Stimulated activated CD4-positive, alpha-beta T cell treated with anti-CD3 and anti-CD28 coated beads, Interleukin-4, amount 100 ng/mL, for 24 hours (primary cell): ENCODE measurements at places on chromosomes 5 and 9.

GRCh38 chr9:73714294-73714693, 562.6 kb downstream of the ANXA1 start:
- no peak for DNase-seq

- no peak for DNase-seq
Observed at GRCh38 chr5:31153521-31153920, 40.0 kb upstream of the CDH6 start.

- no peak for DNase-seq
Observed at GRCh38 chr5:109898269-109899162, 208.8 kb downstream of the MAN2A1 start.

GRCh38 chr5:53243403-53243802, 133.8 kb upstream of the MOCS2 start:
- DNase-seq: no peak

GRCh38 chr5:115941051-115941675, 21.1 kb upstream of the LVRN start:
- no peak for DNase-seq

DNA sequence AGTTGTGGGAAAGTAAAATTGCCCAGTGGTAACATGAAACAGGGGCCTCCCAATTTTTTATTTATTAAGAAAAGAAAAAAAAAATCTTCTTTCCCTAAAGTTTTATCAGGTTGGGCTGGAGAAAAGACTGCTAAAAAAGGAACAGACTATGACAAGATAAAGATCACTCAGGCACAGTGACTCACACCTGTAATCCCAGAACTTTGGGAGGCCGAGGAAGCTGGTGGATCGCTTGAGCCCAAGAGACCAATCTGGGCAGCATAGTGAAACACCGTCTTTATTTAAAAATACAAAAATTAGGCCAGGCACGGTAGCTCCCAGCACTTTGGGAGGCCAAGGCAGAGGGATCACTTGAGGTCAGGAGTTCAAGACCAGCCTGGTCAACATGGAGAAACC, 312.5 kb downstream of the CETN3 start:
- no peak for DNase-seq

DNA sequence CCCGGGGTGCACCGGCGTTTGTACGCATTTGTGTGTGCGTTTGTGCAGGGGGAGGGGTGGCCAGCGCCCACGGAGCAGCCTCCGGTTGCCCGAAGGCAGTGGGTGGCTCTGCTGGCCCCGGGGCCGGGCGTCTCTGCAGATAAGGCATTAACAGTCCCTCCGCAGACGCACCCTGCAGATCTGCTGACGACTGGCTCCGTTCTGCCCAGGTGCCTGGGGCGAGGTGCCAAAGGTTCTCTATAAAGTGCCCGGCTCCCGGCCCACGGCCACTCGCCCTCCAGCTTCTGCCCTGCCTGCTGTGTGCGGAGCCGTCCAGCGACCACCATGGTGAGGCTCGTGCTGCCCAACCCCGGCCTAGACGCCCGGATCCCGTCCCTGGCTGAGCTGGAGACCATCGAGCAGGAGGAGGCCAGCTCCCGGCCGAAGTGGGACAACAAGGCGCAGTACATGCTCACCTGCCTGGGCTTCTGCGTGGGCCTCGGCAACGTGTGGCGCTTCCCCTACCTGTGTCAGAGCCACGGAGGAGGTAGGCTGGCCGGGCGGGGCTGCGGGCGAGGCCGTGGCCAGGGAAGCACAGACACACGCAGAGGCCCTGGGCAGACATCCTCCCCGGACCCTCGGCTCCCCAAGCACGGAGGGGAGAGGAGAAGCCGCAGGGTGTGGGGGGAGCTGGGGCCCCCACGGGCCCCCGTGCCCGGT, at the start of gene SLC6A19:
Gene SLC6A19 (plus strand): TSS at position 269 of the 699 bp plus-strand sequence. CDS start 56 bp downstream, at position 325.
- DNase-seq: no peak

- no peak for DNase-seq
Observed at GRCh38 chr9:120783602-120784047, 9.6 kb downstream of the FBXW2 start.

DNA sequence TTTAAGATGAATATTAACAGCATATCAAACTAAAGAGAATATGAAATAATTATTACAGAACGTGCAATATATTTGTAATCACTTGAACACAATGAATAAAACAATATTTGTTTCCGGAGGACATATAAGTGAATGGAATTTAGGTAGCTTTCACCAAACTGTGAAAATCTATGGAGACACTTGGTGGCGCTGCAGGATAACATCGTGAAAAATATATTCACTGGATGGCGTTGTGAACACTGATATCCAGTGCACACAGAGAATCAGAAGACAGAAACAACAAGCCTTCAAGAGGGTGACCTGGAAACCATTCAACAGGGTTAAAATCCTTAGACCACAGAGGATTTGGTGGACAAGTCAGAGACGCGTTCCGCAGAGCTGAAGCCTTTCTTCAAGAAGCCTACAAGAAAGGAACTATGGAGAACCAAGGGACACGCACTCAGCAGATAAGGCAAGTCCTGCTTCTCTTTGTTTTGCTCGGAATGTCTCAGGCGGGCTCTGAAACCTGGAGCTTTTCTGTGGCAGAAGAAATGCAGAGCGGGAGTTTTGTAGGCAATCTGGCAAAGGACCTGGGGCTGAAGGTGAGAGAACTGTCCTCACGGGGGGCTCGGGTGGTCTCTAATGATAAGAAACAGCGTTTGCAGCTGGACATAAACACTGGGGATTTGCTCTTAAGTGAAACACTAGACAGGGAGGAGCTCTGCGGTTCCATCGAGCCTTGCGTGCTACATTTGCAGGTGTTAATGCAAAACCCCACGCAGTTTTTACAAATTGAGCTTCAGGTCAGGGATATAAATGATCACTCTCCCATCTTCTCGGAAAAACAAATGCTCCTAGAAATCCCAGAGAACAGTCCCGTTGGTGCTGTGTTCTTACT, at the start of gene PCDHB11:
Gene PCDHB11 (plus strand): TSS at position 269 of the 877 bp plus-strand sequence. CDS start 148 bp downstream, at position 417.
- no peak for DNase-seq
